ENCODE measurements at places on chromosomes 3 and 15. TPM values are rescaled to one million over a fixed set of nuclear protein-coding genes. Genes with fewer than 3 reads are reported as not detected.

DNA sequence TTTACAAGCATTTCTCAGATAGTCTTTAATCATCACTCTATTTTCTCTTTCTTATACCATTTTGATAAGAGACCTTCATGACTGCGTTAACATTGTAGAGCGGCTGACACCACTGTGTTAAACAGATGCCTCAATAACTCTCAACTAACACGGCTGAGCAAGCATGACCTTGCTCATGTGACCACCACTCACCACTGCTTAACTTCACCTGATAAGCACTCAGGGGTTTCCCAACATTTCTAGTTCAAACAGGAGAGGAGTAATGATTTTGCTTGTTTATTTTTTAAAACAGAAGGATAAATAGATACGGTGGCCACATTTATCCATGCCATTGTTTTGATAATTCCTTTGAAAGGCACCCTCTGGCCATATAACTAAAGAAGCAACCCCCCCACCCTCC, 37.7 kb upstream of the TMEM45A start:
- DNase-seq: no peak

The OXTR gene
- total RNA-seq: 0.28 TPM

DNA sequence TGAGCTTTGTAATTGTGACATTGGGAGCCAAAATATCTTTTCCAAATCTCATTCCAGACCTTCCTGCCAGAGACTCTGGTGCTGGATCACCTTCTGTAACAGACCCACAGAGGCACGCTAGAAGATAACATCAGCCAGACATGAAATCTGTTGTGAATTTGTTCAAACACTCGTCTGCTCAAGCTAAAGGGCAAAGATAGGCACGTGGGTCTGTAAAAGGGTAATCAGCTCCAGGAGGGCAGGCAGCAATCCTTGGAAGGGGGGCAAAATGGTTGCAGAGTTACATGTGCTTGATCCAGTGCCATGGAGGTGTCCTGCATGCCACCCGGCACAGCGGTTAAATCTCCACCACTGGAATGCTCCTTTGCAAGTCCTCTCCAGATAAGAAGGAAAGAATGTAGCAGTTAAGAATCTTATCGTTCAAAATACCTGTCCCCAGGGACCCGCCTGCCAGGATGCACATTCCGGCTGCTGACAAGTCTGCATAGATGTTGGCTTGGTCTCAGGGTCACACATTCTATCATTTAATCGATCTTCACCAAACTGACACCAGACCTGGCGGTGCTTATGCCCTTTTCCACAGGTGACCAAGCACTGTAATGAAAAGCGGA, 74.8 kb downstream of the ADAMTS9 start:
- DNase-seq: no peak

- no peak for DNase-seq
Observed at GRCh38 chr3:44065311-44066094, 176.2 kb upstream of the TOPAZ1 start.

The NANOGP8 gene
- not detected for total RNA-seq

DNA sequence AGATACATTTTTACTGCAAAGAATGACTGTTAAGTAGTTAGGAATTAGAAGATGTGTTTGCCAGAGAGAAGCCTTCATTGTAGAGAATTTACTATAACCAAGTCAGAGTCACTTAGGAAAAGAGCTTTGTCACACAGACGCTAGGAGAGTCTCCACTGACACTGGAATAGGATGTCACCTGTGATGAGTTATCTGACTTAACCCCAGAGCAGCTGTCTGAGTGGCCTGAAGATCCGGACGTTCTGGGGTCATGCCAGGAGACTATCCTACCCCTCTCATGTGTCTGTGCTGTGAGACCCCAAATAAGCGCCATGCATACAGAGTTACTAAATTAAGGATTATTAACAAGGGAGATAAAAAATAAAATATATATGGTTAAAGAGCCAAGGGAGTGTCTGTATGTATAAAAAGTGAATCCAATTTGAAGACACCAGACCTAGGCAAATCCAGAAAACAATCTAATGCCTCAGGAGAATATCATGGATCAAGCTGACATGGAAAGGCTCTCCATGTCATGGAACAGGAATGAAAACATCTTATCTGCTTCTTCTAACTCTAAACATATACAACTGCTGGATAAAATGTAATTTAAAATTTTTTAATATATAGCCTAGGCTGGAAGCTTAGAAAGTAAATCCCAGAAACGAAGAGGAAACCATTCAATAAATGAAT, 43.5 kb downstream of the ITGB5 start:
- no peak for DNase-seq

GRCh38 chr3:195771646-195772300, 40.0 kb downstream of the MUC4 start:
- DNase-seq: no peak

DNA sequence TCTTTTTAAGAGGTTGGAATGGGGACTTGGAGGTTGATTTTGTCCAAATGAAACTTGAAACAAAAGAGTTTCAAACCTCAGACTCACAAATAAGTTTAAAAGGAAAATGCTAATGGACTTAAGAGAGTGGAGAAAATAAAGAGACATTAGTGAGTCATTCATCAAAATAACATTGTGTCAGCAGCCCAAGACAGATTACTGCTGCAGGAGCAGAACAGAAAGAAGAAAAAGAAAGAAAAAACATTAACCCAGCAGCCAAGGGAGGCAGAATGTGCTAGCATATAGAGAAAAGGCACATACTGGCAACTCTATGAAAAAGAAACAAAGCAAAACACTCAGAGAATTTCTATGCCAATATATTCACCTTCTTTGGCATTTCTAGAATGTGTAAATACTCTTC, 42.6 kb downstream of the ADAMTS9 start:
- DNase-seq: no peak

The CCDC13 gene
- 0.33 TPM for total RNA-seq

- no peak for DNase-seq
Observed at GRCh38 chr3:99939876-99940275, 122.2 kb downstream of the CMSS1 start.

The AADACL2 gene
- total RNA-seq: not detected

GRCh38 chr15:62390791-62391640, 225.9 kb upstream of the C2CD4B start:
- no peak for DNase-seq

DNA sequence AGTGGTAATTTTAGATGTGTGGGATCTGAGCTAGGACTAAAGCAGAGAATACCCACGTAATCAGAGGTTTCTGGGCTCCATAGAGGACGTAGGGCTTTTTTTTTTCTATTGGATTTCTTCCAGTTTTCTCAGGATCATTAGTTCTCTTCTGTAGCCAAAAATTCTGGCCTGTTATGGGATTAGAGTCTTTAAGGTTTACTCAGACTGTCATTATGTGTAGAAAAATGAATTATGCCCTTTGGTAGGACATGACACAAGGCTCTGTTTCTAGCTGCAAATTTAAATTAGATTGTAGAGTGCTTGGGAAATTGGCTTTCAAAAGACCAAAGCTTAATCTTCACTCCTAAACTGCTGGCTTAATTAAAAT, 1.9 kb downstream of the SETD5 start:
- no peak for DNase-seq

DNA sequence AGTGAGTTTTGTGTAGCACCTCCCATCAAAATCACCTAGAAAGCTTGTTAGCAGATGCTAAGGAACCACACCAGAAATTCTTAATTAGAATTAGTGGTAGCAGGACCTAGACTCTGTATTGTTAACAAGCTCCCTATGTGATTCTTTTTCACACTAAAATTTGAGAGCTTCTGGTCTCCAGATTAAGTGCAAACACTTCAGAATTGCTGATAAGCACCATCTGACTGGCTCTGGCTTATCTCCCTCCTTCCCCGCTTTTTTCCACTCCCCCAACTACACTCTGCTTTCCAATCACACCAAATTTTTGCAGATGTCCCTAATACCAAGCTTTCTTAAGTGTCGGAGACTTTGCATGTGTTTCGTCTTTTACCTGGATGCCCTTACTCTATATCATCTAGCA, 410.1 kb upstream of the DPH6 start:
- no peak for DNase-seq

Measured in pulmonary artery endothelial cell (primary cell).